Astrocyte (in vitro differentiated cells and primary cell): ENCODE measurements at places on chromosomes 1 and 21. TPM values are rescaled to one million over a fixed set of nuclear protein-coding genes. Genes with fewer than 3 reads are reported as not detected.

DNA sequence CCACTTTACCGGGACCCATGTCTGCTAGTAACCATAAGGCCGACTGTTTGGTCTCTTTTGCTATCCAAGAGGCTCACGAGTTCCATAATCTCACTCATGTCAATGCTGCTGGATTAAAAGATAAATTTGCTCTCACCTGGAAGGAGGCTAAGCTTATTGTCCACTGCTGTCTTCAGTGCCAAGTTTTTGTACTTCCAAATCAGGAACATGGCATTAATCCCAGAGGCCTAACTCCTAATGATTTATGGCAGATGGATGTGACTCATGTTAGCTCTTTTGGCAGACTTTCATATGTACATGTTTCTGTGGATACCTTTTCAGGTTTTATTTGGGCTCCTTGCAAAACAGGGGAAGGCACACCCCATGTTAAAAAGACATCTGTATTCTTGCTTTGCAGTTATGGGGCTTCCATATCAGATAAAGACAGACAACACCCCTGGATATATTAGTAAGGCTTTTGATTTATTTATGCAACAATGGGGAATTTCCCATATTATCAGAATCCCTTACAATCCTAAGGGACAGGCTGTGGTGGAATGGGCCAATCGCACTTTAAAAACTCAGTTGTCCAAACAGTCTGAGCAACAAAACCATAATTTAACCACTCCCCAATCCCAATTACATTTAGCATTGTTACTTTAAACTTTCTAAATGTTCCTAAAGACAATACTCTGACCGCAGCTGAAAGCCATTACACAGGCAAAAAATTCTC lies 162.7 kb downstream of the IER5 start:
- peaks cover 11% of the 10 kb centered on the region for H3K4me1 ChIP-seq
- H3K27ac ChIP-seq, result no peak overlapping the region
- peak; percentile 81 for DNase-seq

- no peak overlapping the region for H3K27ac ChIP-seq
- DNase-seq, result no peak
- H3K4me3 ChIP-seq, result no peak overlapping the region
- no peaks in the 10 kb centered on the region for H3K4me1 ChIP-seq
- H3K36me3 ChIP-seq, result no peaks in the 10 kb centered on the region
- no peaks in the 10 kb centered on the region for H3K27me3 ChIP-seq
These were observed 18.0 kb downstream of the TIE1 start for GRCh38 chr1:43318831-43319230.

GRCh38 chr1:174995916-174996315 lies 3.8 kb upstream of the CACYBP start:
- no peak overlapping the region for H3K4me3 ChIP-seq
- H3K27ac ChIP-seq, result no peak overlapping the region
- DNase-seq, result peak; percentile 57
- H3K27me3 ChIP-seq, result no peaks in the 10 kb centered on the region

DNA sequence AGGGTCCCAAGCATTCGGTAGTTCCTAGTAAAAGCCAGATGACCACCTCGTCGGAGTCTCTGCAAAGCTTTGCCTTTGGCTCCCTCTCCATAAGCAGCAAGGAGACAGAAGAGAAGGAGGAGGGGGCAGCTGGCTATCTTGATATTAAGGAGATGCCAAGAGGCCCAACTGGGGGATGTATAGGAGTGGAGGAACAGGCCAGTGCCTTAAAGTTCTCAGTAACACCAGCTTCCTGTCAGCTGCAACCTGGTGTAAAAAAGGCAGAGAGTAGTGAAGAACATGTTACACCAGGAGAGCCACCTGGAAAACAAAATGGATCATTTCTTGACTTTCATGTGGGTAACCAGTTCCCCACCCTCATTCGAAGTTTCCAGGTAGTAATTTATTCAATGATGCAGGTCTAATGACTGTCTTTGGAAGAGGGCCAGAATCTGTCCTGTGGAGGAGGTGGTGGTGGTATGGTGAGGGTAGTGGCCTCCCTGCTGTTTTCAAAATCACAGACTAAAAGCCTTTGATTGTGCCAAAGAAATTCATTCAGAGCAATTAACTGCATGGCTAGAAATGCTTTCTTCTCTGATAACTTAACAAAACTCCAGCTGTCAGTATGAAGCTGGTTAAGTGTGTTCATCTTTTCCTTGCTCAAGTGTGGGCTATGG lies 27.3 kb downstream of the TMEM200B start:
- H3K36me3 ChIP-seq, result no peaks in the 10 kb centered on the region
- H3K27ac ChIP-seq, result no peak overlapping the region
- no peaks in the 10 kb centered on the region for H3K27me3 ChIP-seq
- H3K4me1 ChIP-seq, result no peaks in the 10 kb centered on the region

DNA sequence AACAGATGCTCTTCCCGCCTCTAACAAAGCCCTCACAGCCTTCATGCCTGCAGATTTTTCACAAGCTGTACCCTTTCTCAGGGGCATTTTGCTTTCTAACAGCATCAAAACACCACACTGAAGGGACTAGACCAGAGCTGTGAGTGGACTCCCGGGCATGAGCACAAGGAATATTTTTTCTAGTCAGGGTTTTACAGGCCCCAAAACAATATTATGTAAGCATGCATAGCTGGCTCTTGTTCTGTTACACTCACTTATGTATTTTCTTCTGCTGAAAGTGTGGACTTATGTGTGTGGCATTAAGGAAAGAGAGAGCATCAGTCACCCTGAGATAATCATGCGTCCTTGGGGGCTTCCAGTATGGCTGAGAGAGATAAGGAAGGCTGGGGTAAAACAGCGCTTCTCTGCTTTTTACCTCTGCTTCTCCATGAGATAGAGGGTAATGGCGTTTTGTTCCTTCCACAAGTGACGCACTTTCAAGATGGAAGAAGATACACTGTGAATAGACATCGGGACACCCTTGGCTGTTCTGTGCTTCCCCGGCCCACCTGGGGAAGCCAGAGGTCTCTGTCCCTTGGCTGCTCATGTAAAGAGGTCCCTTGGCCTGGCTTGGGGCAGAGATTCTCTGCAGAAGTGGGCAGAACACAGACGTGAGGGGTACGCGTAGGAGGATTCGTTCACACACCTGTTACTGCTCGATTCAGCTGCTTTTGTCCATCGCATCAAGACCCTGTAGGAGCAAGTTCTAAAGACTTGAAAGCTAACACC lies 266.7 kb upstream of the RAB4A start:
- no peak overlapping the region for H3K4me3 ChIP-seq
- DNase-seq, result no peak
- H3K4me1 ChIP-seq, result no peaks in the 10 kb centered on the region
- no peaks in the 10 kb centered on the region for H3K36me3 ChIP-seq

- no peaks in the 10 kb centered on the region for H3K36me3 ChIP-seq
- H3K4me1 ChIP-seq, result peaks cover 28% of the 10 kb centered on the region
- no peak overlapping the region for H3K4me3 ChIP-seq
- no peaks in the 10 kb centered on the region for H3K27me3 ChIP-seq
These were observed 35.4 kb downstream of the VANGL1 start for GRCh38 chr1:115677182-115677555.

The FAM72B gene
- 2.9 and 3.4 TPM in 2 replicates for total RNA-seq

DNA sequence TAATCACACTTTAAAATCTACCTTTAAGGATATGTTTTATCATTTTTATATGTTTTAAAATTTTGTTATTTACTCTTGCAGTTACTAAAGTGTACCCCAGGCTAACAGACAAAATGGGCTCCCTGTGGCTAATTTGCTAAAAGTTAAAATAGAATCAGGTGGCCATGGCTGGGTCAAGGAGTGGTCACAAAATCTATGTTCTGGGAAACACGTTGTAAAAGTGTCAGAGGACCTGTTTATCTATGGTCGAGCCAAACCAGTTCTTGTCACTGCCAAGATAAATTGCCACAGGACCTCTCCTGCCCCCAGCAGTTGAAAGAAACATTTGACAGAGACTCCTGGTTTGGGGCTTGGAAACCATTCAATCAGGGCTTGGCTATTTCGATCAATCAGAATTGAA lies 21.2 kb upstream of the TTLL7 start:
- no peak for DNase-seq
- no peak overlapping the region for H3K4me3 ChIP-seq
- no peaks in the 10 kb centered on the region for H3K4me1 ChIP-seq
- no peak overlapping the region for H3K27ac ChIP-seq
- H3K36me3 ChIP-seq, result no peaks in the 10 kb centered on the region

The TACSTD2 gene
- 0.87 and 3.0 TPM in 2 replicates for total RNA-seq

The ERO1B gene
- 1.5 and 2.0 TPM in 2 replicates for total RNA-seq

GRCh38 chr1:4935807-4936206 lies 281.4 kb downstream of the AJAP1 start:
- no peaks in the 10 kb centered on the region for H3K27me3 ChIP-seq

GRCh38 chr21:33123374-33124123 lies 53.6 kb downstream of the OLIG1 start:
- H3K27me3 ChIP-seq, result peaks cover 41% of the 10 kb centered on the region
- H3K36me3 ChIP-seq, result no peaks in the 10 kb centered on the region
- no peak overlapping the region for H3K4me3 ChIP-seq
- no peak for DNase-seq
- no peak overlapping the region for H3K27ac ChIP-seq

GRCh38 chr1:218548764-218549163 lies 203.6 kb downstream of the TGFB2 start:
- no peak overlapping the region for H3K4me3 ChIP-seq
- no peak overlapping the region for H3K27ac ChIP-seq
- H3K36me3 ChIP-seq, result no peaks in the 10 kb centered on the region
- DNase-seq, result no peak
- no peaks in the 10 kb centered on the region for H3K4me1 ChIP-seq

The PTAFR gene
- 0.24 and 0.32 TPM in 2 replicates for total RNA-seq

The ATP5PB gene
- total RNA-seq, result 196 and 214 TPM in 2 replicates

The IL20 gene
- total RNA-seq, result not detected in 2 replicates

DNA sequence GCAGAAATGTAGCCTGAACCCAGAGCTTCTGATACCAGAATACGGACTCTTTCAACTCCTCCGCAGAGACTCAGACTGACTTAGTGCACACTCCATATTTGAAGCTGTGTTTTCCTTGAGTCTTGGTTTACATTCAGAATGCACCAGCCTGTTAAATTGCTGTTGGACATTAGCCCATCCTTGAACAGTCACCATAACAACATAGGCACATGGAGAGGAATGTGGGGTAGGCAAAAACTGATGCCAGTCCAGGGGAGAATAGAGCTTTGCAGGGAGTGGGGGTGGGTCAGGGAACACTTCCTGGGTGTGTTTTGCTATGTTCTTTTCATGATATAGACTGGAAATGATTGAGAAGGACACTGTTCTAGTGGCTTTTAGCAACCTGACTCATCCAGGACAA lies 76.3 kb upstream of the CACNA1E start:
- no peaks in the 10 kb centered on the region for H3K27me3 ChIP-seq
- DNase-seq, result no peak
- H3K27ac ChIP-seq, result no peak overlapping the region
- no peaks in the 10 kb centered on the region for H3K36me3 ChIP-seq

- no peaks in the 10 kb centered on the region for H3K27me3 ChIP-seq
- no peak overlapping the region for H3K27ac ChIP-seq
- no peaks in the 10 kb centered on the region for H3K4me1 ChIP-seq
- no peak for DNase-seq
- no peaks in the 10 kb centered on the region for H3K36me3 ChIP-seq
- H3K4me3 ChIP-seq, result no peak overlapping the region
These were observed 449.1 kb upstream of the KAZN start for GRCh38 chr1:14149431-14149830.

DNA sequence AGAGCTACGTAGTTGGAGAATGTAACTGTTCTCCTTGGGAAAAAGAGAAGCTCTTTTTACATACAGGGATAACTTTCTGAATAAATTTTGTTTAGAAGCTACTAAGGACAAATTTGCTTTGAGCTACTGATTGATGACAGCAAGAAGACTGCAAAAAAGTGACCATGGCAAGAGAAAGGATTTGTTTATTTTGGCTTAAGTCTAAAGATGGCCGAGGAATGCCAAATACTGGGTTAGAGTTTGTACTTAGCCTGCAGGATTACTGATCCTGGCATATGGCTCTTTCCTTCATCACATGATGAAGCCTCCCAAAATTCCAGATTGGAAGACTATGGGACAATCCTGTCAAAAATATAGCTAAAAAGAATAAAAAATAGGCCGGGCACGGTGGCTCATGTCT lies 28.7 kb downstream of the RPS27 start:
- no peaks in the 10 kb centered on the region for H3K4me1 ChIP-seq
- H3K27ac ChIP-seq, result no peak overlapping the region
- H3K36me3 ChIP-seq, result no peaks in the 10 kb centered on the region

The COL24A1 gene
- 2.6 and 5.6 TPM in 2 replicates for total RNA-seq

The HHAT gene
- 11.4 and 12.0 TPM in 2 replicates for total RNA-seq

The DIRAS3 gene
- 0.52 and 1.3 TPM in 2 replicates for total RNA-seq

GRCh38 chr1:217627431-217627830 lies 3.5 kb downstream of the GPATCH2 start:
- H3K4me3 ChIP-seq, result no peak overlapping the region
- no peaks in the 10 kb centered on the region for H3K27me3 ChIP-seq

DNA sequence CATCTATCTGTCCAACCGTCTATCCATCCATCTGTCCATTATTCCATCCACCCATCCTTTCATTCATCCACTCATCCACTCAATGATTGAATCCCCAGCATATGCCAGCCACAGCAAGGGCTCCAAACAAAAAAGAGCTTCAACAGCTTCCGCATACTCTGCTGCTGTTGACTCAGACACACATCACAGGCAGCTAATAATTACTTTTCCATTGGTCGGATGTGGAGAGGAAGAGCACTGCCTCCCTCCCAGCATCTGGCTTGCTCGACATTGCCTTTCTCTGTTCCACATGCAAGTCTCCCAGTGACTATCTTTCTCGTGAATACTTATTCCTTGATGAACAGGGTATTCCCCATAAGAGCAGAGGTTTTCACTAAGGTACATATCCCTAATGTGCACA lies 176.5 kb downstream of the HIVEP3 start:
- H3K27ac ChIP-seq, result peak overlapping the region; percentile 91
- peaks cover 43% of the 10 kb centered on the region for H3K4me1 ChIP-seq
- no peak overlapping the region for H3K4me3 ChIP-seq
- DNase-seq, result peak; percentile 85

The RPE65 gene
- 0.27 and 0.91 TPM in 2 replicates for total RNA-seq

DNA sequence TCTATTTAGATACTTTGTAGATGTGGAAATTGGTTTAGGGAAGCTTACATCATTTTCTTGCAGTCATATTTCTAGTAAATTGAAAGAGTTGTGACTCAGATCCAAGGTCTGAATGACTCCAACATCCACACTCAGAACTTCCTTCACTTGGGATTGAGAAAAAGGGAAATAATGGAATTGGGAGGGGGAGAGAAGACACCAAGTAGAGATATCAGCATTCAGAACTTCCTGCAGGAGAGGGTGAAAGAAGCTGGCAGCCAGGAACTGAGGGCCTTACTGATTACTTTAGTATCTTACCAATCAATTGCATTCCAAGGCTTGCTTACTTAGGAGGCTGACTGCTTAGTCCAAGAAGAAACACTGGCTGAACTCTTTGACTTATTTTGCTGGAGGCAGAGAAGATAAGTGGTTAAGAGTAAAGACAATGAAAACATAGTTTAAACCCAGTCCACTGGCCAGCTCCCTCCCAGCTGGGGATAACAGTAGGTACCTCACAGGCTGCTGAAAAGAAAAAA lies 21.7 kb downstream of the APP start:
- H3K4me3 ChIP-seq, result no peak overlapping the region
- peak overlapping the region; percentile 41 for H3K27ac ChIP-seq
- DNase-seq, result no peak
- H3K27me3 ChIP-seq, result no peaks in the 10 kb centered on the region

GRCh38 chr21:25637851-25638659 lies 1.0 kb upstream of the JAM2 start:
- H3K36me3 ChIP-seq, result no peaks in the 10 kb centered on the region
- no peak overlapping the region for H3K4me3 ChIP-seq
- DNase-seq, result no peak
- peaks cover 5% of the 10 kb centered on the region for H3K4me1 ChIP-seq

GRCh38 chr1:162228586-162228985 lies 148.1 kb downstream of the SPATA46 start:
- H3K4me3 ChIP-seq, result no peak overlapping the region
- no peaks in the 10 kb centered on the region for H3K27me3 ChIP-seq
- no peak for DNase-seq
- H3K27ac ChIP-seq, result no peak overlapping the region
- no peaks in the 10 kb centered on the region for H3K36me3 ChIP-seq
